ENCODE measurements at places on chromosomes 7 and 10. TPM values are rescaled to one million over a fixed set of nuclear protein-coding genes. Genes with fewer than 3 reads are reported as not detected.

Gene KLF14
- total RNA-seq, result 0.66 TPM

Gene NUTM2B
- 1.1 TPM for total RNA-seq

Gene C10orf143
- total RNA-seq, result 1.2 TPM

Gene ZP3
- 1.8 TPM for total RNA-seq

Gene PILRA
- 10.8 TPM for total RNA-seq

Gene LLCFC1
- total RNA-seq, result not detected

Gene GOLGA7B
- not detected for total RNA-seq

Gene TMEM225B
- total RNA-seq, result 1.2 TPM

Gene HTRA1
- total RNA-seq, result 224 TPM

Gene SLC18A2
- total RNA-seq, result 2.0 TPM

Gene ASB10
- total RNA-seq, result not detected

Gene UNCX
- total RNA-seq, result not detected

Gene CRYGN
- not detected for total RNA-seq

Gene SPDYE8
- total RNA-seq, result not detected

Gene PIK3CG
- 5.7 TPM for total RNA-seq

Gene HOXA2
- total RNA-seq, result 1.7 TPM

Gene EVX1
- total RNA-seq, result not detected

Gene TBRG4
- 37.0 TPM for total RNA-seq

Gene SOSTDC1
- total RNA-seq, result not detected

Gene EBLN1
- total RNA-seq, result not detected

Gene PPA1
- 150 TPM for total RNA-seq

Gene FKBP9
- total RNA-seq, result 274 TPM

Gene TNPO3
- 38.6 TPM for total RNA-seq

Gene C10orf53
- total RNA-seq, result not detected

Gene C10orf105
- total RNA-seq, result not detected

Gene AMPH
- 40.1 TPM for total RNA-seq

Gene ATRNL1
- 0.44 TPM for total RNA-seq

Gene RELN
- total RNA-seq, result 4.2 TPM

Gene INMT
- total RNA-seq, result 12.7 TPM

Gene NRCAM
- 41.4 TPM for total RNA-seq

Gene MOGAT3
- not detected for total RNA-seq

Gene KEL
- total RNA-seq, result 0.88 TPM

Gene HNRNPH3
- 61.6 TPM for total RNA-seq

Gene STAG3
- total RNA-seq, result 3.6 TPM

Gene HOXA11
- total RNA-seq, result 1.9 TPM

Gene GBF1
- total RNA-seq, result 24.0 TPM

Measured in subcutaneous adipose tissue (tissue), 4 donors.